Activated T-helper 2 cell treated with anti-CD3 and anti-CD28 coated beads, Interferon-gamma antibody, Interleukin-2, Interleukin-4, amounts not matched to agents 10 μg/mL and 5 μg/mL and 100 μg/mL, durations not matched to agents 14 hours and 24 hours and 36 hours (primary cell): ENCODE measurements at places on chromosomes 7 and 10.

DNA sequence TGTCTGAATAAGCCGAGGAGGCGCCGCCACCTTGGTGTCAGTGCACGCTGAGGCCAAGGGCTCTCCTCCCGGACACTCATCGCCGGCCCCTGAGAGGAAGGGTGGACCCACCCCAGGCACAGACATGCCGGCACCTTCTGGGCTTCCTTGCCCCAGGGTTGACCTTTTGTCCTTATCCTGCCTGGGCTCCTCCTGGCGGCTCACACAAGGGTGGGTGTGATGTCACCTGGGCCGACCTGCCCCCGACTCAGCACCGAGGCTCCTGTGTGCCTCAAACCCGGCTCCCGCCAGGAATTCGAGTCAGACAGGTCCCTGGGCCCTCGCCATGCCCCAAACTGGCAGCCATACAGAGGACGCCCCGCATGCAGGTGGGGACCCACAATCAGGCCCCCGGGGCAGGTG is 17.7 kb upstream of the CFAP46 start:
- no peak for DNase-seq

DNA sequence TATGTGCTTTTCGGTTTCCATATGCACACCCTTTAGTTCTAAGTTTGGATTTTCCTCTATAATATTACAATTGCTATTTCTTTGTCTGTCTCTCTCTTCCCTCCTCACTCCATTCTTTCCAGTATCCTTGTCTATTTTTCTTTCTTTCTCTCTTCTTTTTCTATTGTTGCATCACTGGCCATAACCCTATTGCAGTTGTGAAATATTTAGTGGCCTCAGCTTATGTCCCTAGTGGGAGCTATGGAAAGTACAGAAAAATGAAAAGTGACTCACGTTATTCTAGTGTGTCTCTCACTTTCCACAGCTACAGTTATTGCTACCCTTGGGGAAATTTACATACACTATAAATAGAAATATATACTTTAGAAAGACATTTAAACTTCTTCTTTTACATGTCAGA is 59.1 kb downstream of the CNTNAP2 start:
- DNase-seq = no peak

DNA sequence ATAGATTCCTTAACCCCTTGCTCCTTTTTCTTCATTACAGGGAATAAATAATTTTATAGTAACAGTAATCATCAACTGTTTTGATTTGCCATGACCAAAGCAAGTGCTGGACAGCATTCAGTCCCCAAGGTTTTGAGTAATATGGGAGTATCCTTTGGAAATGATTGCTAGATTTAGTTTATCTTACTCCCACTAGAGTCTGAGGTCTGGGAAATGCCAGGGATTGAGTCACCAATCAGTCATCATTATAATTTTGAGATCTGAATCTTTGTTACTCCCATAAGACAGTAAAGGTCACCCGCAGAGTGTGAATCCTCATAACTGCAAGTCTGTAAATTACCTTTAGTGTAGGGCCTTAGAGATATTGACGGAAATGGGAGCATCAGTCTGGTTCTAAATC is 133.7 kb upstream of the SEMA3E start:
- DNase-seq = no peak

DNA sequence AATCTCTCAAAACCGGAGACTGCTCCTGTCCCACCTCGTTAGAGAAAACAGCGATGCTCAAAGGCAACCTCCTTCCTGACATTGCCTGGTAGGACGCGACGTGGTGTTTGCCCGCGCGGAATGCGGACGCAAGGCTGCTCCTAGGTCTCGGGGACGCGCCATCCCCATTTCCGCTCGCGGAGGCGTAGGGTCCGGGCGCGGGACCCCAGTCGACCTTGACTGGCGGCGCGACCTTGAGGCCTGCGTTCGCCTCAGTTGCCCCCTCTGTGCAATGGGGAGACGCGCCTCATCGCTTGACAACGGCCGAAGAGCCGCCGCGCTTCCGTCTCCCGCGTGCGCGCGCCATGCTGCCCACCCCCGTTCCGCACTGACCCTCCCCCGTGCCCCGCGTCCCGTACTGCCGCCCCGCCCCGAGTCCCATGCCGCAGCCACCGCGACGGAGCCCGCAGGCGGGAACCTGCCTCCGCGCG is 412 bp upstream of the PPIA start:
- DNase-seq = no peak

GRCh38 chr10:88491314-88491713 is 91.8 kb downstream of the RNLS start:
- no peak for DNase-seq

GRCh38 chr7:45688382-45688781 is 114.2 kb downstream of the ADCY1 start:
- no peak for DNase-seq

GRCh38 chr10:118496525-118496924 is 98.9 kb downstream of the PRLHR start:
- DNase-seq = no peak

- peak; percentile 79 for DNase-seq
Observed at GRCh38 chr7:158976849-158977593, 120.7 kb downstream of the DYNC2I1 start.

GRCh38 chr10:7351894-7352293 is 58.9 kb downstream of the SFMBT2 start:
- DNase-seq = no peak

DNA sequence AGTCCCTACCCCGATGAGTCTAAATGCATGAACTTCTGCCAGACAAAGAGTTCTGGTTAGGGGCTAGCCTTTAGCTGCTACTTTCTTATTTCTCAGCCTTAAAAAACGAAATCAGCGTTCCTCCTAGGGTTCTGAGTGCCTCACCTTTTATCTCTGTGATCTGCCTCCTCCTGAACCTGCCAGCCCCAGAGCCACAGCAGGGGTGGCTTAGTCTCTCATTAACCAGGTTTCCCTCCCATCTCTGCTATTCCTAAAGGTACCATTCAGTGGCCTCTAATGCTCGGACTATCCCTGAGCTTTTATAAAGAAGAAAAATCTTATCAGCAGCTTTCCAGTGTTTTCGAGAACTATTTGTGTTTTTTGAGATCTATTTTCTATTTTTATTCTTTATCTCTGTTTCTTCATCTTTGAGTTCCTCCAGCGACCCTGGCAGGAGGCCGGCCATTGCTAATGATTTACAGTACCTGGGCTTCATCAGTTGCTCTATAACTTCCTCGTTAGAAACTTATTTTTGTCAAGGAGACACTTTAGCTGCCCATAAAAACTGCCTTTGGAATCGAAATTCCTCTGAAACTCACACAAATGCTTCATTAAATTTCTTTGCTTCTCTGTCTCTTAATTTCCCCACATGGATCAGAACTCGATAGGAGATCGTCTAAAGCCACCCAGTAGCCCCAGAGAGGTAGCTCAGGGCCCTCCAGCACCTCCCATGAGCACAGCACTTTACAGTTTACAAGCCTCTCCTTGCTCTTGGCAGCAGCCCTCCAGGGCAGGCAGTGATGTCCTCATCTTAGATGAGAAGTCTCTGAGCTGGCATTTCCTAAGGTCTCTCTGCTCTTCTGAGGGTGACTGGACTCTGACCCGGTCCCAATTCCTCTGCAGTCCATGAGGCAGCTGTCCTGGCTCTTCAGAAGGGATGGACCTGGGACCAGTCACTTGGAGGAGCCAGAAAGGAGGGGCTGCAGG is 149.1 kb downstream of the EBF3 start:
- no peak for DNase-seq

GRCh38 chr7:123795917-123796316 is 47.1 kb upstream of the WASL start:
- no peak for DNase-seq

DNA sequence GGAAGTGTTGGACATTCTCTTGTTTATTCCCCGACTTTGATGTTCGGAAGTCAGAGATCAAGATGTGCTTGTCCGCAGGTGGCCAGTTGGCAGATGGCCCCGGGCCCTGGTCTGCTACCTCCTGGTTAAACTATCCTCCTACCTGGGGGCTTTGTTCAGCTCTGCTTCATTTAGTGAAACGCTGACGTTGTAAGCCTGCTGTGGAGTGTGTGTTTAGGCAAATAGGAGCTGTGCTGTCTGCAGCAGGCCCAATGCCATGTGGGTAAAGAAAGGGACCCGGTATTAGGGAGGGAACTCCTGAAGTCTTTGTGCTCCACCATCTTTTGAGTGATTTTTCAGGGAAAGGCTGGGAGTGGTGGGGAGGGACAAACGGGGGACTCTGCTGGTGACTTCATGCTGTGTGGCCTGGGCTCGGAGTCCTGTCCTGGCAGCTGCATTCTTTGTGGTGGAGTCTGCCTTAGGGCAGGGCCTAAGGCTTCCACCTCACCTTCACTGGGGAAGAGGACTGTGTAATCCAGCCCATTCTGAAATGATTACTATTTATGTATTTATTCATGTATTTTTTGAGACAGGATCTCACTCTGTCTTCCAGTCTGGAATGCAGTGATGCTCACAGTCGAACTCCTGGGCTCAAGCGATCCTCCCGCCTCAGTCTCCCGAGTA is 171.1 kb upstream of the KLF6 start:
- DNase-seq = no peak

DNA sequence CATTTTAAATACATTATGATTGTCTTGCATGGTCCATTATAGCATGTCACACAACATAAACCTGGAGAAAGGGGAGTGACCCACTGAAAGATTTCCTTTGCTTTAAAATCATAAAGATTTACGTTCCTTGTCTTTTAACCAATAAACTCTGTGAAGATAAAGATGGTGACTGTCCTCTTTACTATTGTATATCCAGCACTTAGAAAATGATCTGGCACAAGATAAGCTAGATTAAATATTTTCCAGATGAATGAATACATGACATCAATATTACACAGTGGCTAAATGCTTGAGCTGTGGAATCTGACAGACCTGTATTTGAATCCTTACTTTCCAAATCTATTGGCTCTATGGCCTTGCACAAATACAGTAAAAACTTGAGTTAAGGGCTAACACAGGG is 938.4 kb downstream of the SORCS1 start:
- no peak for DNase-seq

- no peak for DNase-seq
Observed at GRCh38 chr7:35370687-35371086, 116.8 kb upstream of the TBX20 start.

DNA sequence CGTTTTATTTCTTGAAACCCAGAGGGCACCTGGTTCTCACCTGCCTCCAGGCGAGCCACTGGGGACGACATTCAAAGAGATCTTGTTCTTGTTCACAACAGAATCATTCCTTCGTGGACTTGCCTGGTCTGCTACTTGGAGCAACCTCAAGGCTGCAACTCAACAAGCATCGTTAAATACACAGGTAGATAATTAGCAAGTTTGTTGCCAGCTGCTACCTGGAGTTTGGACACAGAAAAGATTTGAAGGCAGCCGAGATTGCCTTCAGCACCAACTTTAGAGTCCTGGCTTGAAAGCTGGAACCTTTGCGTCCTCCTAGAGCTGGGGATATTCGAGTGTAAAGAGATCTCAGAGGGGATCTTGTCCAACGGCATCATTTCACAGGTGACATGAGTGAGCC is 89.6 kb upstream of the C7orf33 start:
- DNase-seq = no peak

DNA sequence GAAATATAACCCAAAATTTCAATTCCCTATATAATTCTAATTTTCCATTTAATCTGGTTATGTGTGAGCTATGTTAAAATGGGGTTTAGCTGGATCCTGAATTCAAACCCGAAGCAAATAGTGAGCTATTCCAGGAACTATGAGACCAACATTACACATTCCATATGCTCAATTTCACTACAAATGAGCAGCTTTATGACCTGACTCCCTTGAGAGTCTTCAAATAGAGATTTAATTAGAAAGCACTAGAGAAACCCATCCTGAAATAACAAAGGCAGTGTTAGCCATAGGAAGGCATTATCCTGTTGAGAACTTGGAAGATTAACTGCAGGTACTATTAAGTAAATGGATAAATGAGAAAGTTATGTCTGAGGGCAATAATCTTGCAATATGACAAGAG is 890.0 kb downstream of the GRM8 start:
- no peak for DNase-seq

- no peak for DNase-seq
Observed at GRCh38 chr10:111344804-111345203, 268.0 kb downstream of the ADRA2A start.

DNA sequence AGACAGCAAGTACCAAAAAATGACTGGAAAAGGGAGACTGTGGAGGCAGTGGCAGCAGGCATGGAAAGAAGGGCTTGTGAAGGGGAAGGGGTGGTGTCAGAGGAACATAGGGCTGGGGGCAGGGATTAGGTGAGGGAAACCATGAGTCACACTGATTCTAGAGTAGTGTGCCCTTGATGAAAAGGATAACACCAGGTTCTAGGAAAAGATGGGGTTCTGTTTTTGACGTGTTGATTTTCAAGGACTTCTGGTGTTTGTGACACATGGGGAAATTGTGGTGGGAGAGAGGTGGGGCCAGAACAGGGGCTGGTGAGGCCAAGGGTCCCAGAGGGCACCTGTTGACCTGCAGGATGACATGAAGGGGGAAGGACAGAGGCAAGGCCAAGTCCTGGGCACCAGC is 57.1 kb downstream of the FIGNL1 start:
- no peak for DNase-seq

GRCh38 chr7:132901241-132901640 is 180.6 kb downstream of the CHCHD3 start:
- no peak for DNase-seq

DNA sequence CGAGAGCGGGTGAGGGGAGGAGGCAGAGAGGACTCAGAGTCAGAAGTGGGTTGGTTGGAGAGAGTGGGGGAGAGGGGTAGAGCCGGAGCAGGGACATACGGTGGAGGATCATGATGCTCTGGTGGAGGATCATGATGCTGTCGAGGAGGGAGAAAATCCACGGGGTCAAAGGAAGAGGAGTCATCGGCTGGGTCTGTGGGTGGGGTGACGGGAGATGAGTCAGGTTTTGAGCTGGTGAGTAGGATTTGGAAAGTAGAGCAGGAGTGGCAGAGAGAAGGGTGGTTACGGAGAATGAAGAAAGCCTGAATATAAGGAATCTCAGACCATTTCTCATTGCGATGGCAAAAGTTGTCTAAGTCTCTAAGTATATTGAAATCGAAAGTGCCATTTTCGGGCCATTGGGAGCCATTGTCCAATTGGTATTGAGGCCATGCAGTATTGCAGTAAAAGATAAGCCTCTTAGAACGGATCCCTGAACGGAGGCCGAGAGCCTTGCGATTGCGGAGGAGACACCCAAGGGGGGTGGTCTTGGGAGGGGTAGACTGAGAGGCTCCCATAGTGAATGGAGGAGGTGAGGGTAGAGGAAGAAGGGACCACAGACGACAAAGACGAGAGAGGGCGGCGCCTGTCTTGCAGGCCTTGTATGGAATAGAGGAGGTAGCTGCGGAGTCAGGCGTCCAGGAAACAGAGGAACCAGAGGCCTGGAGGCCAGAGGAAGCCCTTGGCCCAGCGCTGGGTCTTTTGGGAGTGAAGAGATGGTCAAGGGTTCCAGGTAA is 23.8 kb downstream of the SCIN start:
- DNase-seq = no peak

DNA sequence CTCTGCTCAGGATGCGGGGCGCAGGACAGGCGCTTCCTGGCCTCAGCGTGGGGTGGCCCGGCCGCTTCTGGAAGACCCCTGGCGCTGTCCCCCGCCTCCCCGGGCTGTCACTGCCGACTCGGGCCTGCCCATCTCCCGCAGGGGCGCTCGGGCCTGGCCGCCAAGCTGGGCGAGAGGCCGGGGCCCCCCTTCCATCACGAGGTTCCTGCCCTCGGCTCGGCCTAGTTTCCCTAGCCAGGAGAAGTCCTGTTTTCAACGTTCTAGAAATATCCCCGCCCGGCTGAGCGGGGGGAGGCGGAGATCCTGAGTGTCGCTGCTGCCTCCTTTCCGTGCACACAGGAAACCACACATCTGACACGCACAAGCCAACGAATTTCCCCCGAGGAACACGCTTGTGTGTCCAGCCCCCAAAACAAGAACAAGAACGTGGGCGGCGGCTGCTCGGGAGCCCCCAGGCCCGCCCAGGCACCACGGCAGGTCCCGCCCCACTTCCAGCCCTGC is 33.7 kb downstream of the AP5Z1 start:
- DNase-seq = no peak
